ENCODE measurements at places on chromosomes 2 and 18.

DNA sequence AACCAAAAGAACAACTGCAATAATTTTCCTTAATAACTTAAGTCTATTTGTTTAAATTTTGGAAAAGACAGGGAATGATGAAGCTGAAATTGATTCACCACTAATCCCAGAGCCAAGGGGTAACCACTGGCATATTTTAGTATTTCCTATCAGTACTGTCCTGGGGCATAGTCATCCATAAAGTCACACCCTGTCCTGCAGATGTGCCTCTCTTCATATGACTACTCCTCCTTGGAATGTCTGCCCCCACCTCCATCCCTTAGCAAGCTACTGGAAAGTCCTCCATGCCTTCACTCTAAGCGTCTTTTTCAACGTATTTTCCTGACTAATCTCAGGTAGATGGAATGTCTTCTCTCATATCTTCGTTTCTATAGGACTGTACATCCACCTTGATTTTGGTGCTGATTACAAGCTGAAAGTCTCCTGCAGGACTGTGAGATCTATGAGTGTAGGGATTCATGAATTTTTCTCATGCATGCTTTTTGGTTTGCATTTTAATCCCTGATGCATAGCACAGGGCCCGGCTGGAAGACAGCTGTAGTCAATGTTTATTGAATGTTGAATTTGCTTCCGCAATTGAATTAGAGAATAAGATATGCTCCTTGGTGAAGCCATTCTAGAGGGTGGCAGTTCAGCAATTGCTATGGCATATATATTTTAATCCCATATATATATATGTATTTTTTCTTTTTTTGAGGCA, 85.6 kb downstream of the MOGAT1 start:
- DNase-seq: peak; percentile 69

GRCh38 chr2:63729831-63730230, 111.9 kb upstream of the UGP2 start:
- DNase-seq: no peak

- DNase-seq: no peak
Observed at GRCh38 chr2:199958014-199958413, 2.6 kb downstream of the MAIP1 start.

GRCh38 chr2:69931832-69932595, 17.1 kb downstream of the MXD1 start:
- DNase-seq: no peak

GRCh38 chr2:124050833-124051497, 25.9 kb downstream of the CNTNAP5 start:
- DNase-seq: no peak

- DNase-seq: no peak
Observed at GRCh38 chr18:78957140-78957539, 22.5 kb upstream of the SALL3 start.

- no peak for DNase-seq
Observed at GRCh38 chr18:9474108-9474982, 968 bp upstream of the RALBP1 start.

DNA sequence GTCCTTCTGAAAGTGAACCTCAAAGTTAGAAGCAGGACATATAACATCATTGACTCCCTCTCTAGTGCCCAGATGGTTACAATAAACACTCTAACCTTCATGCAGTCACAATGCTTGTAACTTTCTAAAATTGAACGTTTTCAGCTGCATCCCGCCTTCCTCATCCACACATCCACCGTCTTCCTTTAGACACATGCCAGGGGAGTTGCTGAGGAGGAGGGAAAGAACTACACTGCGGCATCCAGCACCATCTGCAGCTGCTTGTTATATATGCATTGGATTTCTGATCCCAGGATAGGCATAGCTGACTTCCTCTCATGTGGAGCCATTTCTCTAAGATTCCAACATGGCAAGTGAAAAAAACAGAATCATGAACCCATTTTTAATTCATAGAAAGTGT, 96.8 kb downstream of the FBXO15 start:
- DNase-seq: no peak

DNA sequence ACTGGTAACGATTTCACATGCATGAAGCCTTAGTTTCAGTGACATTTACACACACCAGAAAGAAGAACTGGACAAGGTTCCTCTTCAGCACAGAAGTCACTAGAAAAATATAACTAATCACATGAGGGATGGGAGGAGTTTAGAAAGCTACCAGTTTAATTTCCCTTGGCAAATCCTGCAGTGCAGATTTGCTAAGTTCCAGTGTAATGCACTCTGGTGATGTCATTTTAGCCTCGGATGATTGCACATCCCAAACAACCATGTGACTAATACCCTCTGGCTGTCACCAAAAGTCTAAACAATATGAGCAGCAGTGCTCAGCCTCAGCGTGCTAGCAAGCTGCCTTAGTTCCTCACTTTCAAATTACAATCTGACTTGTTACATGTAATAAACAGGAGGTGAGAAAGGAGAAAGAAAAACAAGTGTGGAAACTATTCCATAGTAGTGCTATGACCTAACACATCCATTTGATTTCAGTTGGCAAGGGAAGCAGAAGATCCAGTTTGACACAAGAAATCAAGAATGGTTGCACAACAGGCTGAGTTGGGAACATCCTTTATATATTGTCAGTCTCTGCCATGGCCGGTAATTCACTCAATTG, 35.3 kb upstream of the PPP1CB start:
- DNase-seq: peak; percentile 90

DNA sequence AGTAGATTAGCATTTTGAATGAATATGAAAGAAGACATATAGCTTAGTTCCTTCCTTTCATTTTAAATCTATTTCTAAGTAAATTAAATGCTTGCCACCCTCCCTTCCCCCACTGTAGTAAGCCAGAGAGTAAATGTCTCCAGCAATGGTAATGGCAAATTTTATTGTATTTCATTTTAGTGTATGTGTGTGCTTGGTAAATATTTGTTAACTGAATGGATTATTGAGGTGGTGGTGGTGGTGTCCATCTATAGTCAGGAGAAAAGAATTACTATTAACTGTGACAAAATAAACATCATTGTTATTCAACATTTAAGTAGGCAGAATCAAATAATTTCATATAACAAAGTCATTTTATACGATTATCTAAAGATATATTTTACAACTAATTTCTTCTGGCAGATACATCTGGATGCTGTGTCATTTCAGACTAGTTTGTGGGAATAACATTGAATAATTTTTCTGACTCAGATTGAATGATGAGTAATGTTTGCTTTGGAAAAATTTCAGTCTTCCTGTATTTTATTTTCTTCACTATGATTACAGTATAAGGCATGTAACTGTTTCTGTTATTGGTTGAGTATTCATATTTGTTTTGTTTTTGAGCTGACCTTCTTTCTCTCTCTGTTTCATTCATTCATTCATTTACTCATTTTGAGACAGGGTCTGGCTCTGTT, 18.3 kb downstream of the ASXL3 start:
- peak; percentile 37 for DNase-seq

GRCh38 chr2:42846026-42846425, 53.6 kb upstream of the HAAO start:
- DNase-seq: no peak

DNA sequence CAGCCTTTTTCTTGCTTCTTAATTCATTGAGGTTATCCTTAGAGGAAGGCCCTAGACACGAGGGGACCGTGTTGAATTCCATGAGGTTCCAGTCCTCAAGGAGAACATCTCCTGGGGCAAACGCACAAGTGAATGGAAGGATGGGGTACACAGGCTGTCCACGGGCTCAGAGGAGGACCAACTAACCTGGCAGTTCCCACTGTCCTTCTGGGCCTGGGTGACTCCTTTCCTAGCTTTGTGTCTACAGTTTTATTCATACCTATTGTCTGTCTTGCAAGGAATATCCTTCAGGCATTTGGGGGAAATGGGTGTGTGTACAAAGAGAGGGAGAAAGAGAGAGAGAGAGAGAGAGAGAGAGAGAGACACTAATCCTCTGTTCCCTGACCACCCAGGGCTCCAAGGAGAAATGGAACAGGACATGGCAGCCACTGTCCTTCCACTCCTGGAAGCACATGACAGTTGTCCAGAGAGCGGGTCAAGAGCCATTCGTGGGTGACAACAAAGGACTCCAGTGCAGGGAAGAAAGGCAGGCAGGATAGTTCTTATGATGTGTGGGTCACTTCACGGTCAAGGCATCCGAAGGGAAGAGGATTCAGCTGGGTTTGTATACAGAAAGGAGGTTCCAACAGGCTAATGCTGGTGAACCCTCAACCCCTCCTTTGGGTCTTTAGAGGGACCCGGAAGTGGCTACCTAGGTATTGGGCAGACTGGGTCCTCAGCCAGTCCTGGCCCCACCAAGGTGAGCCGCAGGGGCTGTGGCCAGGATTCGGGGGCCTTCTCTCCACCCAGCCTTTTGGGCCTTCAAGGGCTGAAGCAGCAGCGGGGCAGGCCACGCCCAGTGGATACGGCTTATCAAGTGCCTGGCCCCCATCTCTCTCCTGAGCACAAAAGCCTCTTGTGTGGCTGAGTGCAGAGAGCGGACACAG, 150.6 kb downstream of the MYCN start:
- no peak for DNase-seq

GRCh38 chr2:182300608-182301007, 126.2 kb downstream of the PDE1A start:
- peak; percentile 79 for DNase-seq

GRCh38 chr18:77857678-77858655, 608.3 kb downstream of the GALR1 start:
- no peak for DNase-seq

DNA sequence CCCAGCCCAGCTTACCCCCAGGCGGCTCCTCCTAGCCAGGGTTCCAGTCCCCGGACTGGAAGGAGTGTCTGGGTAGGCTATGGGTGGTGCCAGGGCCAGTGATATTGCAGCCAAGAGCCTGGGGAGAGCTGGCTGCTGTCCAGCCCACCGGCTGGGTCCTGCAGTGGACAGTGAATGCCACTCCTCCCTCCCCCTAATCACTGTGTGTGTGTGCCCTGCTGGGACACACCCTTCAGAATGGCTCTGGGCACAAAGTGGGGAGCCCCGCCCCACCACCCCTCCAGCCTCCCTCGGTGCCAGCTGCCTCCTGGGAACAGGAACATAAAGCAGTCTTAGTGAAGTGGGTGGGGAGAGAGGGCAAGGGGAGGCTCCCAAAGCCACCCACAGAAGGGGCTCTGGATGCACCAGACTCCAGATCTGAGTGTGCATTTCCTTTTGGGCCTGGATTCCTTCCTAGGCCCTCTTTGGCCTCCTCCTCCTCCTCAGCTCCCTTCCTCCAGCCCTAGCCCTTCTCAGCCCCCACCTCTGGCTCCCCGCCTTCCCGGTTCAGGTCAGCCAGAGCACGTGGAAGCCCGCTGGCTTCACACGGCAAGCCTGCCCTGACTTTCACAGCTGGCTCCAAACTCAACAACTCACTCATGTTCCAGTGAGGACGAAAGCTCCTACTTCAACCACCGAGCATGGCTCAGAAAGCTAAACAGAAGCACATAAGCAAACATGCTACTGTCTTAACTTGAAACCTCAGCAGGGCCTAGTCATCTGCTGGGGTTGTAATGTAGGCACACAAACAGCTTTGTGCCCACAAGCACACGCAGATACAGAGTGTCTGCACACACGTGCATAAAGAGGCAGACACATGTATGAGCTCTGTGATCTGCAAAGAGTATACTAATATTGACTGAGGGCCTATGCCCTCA, 209.2 kb upstream of the SMAD2 start:
- DNase-seq: peak; percentile 85

GRCh38 chr2:136101042-136101441, 16.9 kb downstream of the CXCR4 start:
- no peak for DNase-seq

- DNase-seq: no peak
Observed at GRCh38 chr2:26428846-26429245, 27.1 kb downstream of the DRC1 start.

- no peak for DNase-seq
Observed at GRCh38 chr2:46050027-46050426, 247.2 kb upstream of the EPAS1 start.

GRCh38 chr18:321865-322467, 54.1 kb upstream of the THOC1 start:
- DNase-seq: no peak

DNA sequence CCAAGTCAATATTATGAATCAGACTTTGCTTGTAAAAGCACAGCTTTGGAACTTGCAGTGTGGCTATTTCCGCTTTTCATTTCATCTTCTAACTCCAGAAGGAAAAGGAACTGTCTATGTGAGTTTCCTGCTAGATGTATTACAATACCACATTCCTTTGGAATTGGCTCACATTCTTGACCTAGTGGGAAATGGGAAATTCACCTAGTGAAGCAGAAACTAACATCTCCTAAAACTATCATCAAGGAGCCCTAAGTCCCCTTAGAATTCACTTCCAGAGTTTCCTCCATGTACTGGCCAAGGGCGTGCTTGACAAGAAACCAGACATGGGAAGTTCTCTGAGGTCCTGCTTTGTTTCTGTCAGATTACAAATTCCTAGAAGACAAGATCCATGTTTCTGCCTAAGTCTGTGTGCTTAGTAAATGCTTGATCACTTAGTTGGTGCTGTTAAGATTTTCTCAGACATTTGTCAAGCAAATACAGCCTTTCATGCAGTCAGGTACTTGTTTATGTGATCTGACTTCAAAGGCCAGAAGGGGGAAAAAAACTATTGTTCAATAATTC, 275.7 kb upstream of the FN1 start:
- DNase-seq: peak; percentile 46

- no peak for DNase-seq
Observed at GRCh38 chr2:155389224-155389623, 690.7 kb downstream of the KCNJ3 start.

DNA sequence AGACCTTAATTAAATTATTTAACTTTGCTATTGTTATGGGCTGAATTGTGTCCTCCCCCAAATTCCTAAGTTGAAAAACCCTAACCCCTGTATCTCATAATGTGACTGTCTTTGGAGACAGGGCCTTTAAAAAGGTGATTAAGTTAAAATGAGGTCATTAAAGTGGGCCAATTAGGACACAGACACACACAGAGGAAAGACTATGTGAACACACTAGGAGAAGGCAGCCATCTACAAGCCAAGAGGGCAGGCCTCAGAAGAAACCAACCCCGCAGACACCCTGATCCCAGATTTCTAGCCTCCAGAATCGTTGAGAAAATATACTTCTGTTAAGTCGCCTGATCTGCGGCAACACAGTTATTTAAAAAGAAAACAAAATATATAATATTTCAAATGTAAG, 6.4 kb downstream of the STK17B start:
- no peak for DNase-seq

DNA sequence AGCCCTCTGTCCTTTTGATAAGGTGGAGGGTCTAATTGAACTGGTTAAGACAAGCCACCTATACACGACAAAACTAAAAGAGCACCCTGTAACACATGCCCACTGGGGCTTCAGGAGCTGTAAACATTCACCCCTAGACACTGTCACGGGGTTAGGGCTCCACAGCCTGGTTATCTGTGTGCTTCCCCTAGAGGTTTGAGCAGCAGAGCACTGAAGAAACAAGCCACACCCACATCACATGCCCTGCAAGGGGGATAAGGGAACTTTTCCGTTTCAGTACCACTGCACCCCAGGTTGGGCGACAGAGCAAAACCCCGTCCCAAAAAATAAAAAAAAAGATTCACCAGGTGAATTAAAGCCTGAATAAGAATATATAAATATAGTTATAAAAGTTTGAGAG, 913.7 kb upstream of the ACVR2A start:
- no peak for DNase-seq

DNA sequence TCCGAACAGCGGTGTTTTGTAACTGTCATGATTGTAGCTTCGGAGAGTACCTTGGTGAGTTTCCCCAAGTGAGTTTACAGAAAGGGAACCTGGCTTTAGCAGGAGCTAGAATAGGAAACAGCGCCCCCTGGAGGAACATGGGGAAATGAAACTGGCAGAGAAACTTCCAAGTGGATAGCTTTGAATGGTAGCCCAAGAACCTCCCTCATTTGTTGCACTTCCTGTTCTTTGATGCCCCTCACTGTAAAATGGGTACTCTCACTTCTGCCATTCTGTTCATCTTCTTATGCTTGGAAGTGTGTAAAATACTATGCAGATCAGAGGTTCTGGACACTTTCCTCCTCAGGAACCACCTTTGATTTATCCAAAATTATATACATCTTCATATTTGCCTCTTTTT, 36.2 kb downstream of the CHST10 start:
- DNase-seq: peak; percentile 88

All from MCF 10A (cell line).